ENCODE measurements at places on chromosomes 1 and 21. TPM values are rescaled to one million over a fixed set of nuclear protein-coding genes. Genes with fewer than 3 reads are reported as not detected.

The ARHGEF19 gene
- 5.8 TPM for total RNA-seq

The EVA1C gene
- total RNA-seq, result 7.3 TPM

The MOB3C gene
- 11.8 TPM for total RNA-seq

DNA sequence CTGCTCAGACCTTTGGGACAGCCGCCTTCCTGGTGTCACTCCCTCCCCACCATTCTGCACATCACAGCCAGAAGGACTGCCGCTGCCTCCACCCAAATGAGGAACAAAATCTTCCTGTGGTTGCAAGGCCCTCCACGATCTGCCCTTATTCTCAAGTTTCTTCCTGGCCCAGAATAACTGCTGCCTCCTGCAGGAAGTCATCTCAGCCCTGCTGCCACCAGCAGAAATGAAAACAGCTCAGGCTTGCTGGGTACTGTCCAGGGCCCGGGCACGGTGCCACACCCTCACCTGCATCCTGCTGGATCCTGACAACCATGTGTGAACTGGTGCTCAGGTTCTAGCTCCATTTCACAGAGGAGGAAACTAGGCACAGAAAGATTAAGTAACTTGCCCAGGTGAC lies 2.8 kb downstream of the CLDN19 start:
- DNase-seq, result peak; percentile 74
- H3K4me1 ChIP-seq, result no peaks in the 10 kb centered on the region
- H3K27me3 ChIP-seq, result no peaks in the 10 kb centered on the region
- H3K4me3 ChIP-seq, result no peak overlapping the region
- no peak overlapping the region for H3K27ac ChIP-seq

DNA sequence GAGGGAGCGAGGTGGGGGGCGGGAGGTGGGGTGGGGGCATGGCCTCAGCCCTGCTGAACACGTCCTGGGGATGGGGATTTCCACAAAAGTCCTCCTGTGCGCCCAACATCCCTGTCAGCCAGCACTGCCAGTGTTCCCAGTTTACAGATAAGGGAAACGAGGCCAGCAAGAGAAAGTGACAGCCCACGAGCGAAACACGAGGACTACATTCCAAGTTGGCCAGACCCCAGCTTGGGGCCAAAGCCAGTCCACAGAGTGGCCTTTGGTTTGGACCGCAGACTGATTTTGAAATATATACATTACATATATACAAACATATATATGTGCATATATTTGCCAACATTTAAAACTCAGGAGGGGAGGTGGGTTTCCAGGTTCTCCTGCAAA lies 5.0 kb downstream of the FBXO2 start:
- no peak overlapping the region for H3K4me3 ChIP-seq
- no peak overlapping the region for H3K27ac ChIP-seq
- no peaks in the 10 kb centered on the region for H3K36me3 ChIP-seq
- H3K27me3 ChIP-seq, result no peaks in the 10 kb centered on the region

DNA sequence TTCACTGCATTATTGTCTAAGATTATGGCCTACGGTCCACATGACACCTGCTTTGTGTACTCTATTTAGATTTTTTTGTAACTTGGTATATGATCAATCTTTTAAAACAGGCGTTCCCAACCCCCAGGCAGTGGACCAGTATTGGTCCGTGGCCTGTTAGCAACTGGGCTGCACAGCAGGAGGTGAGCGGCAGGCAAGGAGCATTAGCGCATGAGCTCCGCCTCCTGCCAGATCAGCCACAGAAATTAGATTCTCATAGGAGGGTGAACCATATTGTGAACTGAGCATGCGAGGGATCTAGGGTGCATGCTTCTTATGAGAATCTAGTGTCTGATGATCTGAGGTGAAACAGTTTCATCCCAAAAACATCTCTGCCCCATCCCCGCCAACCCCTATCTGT lies 228.4 kb upstream of the NR5A2 start:
- H3K4me1 ChIP-seq, result no peaks in the 10 kb centered on the region
- no peak for DNase-seq
- no peak overlapping the region for H3K27ac ChIP-seq
- H3K27me3 ChIP-seq, result no peaks in the 10 kb centered on the region
- no peaks in the 10 kb centered on the region for H3K36me3 ChIP-seq
- H3K4me3 ChIP-seq, result no peak overlapping the region

DNA sequence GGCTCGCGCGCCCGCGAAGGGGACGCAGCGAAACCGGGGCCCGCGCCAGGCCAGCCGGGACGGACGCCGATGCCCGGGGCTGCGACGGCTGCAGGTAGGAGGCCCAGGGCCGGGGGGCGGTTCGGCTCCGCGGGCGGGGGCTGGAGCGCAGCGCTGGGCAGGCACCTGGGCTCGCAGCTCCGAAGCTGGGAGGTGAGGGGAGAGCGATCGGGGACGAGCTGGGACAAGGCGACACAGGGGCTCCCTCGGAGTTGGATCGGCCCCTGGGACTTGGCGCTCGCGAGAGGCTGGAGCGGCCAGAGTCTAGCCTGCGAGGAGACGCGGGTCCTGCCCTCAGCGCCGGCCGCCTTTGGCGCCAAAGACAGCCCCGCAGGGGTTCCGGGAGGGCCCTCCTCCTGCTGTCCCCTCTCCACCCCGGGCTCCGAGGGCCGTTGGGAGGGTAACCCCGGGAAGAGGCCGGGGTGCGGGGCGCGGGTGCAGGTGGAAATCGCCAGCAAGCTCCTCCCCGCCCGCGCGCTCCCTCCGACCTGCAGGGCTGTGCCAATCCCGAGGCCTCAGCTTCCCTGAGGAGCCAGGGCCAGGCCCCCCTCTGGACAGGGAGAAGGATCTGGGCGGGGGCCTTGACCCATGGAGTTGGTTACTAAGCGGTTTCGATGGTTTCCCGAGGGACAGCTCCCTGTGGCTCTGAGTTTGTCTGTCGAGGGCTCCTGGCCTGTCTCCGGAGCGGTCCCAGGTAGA lies 401 bp downstream of the TP73 start:
- DNase-seq, result no peak
- peak overlapping the region; percentile 25 for H3K4me3 ChIP-seq
- peaks cover 53% of the 10 kb centered on the region for H3K27me3 ChIP-seq
- peaks cover 4% of the 10 kb centered on the region for H3K4me1 ChIP-seq
- no peaks in the 10 kb centered on the region for H3K36me3 ChIP-seq

GRCh38 chr1:162626761-162627160 lies 5.5 kb upstream of the DDR2 start:
- no peaks in the 10 kb centered on the region for H3K36me3 ChIP-seq
- no peaks in the 10 kb centered on the region for H3K27me3 ChIP-seq
- H3K4me3 ChIP-seq, result no peak overlapping the region

DNA sequence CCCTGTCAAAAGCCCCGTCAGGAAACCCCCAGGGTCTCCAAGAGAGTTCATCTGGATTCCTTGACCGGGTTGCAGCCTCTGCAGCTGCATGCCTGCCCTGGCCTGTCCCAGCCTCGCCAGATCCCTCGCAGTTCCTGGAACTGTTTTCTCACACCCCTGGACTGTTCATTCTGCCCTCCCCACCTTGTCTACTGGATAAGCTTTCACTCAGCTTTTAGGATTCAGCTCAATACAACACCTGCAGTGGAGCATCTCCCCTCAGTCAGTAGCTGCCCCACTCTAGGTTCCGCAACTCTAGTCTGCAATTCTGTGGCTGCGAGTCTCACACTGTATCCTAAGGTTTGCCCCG lies 67.2 kb downstream of the FAM163A start:
- no peak overlapping the region for H3K4me3 ChIP-seq
- H3K4me1 ChIP-seq, result no peaks in the 10 kb centered on the region
- no peaks in the 10 kb centered on the region for H3K36me3 ChIP-seq
- H3K27me3 ChIP-seq, result no peaks in the 10 kb centered on the region

Measured in colonic mucosa (tissue), 4 donors.